ENCODE measurements at places on chromosomes 5 and 9. TPM values are rescaled to one million over a fixed set of nuclear protein-coding genes. Genes with fewer than 3 reads are reported as not detected.

TTC23L gene
- 0.29 TPM for polyA plus RNA-seq

IL3 gene
- polyA plus RNA-seq: not detected

GLDC gene
- 0.19 TPM for polyA plus RNA-seq

TNC gene
- 1.7 TPM for polyA plus RNA-seq

ALDH7A1 gene
- polyA plus RNA-seq: 10.8 TPM

SPINK1 gene
- 0.99 TPM for polyA plus RNA-seq

MZB1 gene
- polyA plus RNA-seq: 144 TPM

Data from spleen (tissue), 13 donors.